Ovary (tissue), 10 donors: ENCODE measurements at places on chromosomes 2 and 18. TPM values are rescaled to one million over a fixed set of nuclear protein-coding genes. Genes with fewer than 3 reads are reported as not detected.

DNA sequence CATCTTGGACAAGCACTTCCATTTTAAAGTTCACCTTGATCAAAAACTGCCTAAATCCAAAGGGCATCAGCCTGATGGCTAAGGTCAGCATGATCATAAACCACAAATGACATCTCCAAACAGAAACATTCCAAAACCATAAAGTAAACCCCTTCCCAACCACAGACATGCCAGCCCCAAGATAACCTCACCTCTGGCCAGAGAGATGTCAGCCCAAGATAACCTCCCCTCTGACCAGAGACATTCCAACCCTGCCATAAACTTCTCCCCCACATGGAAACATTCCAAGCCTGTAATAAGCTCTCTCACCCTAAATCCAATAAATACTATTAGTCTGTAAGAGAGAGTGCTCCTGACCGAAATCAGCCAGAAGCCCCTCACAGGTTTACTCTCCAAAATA is 18.6 kb upstream of the MARCO start:
- DNase-seq = no peak
- no peaks in the 10 kb centered on the region for H3K4me1 ChIP-seq
- no peak overlapping the region for H3K27ac ChIP-seq
- no peak overlapping the region for H3K4me3 ChIP-seq

- H3K4me3 ChIP-seq = no peak overlapping the region
- no peaks in the 10 kb centered on the region for H3K27me3 ChIP-seq
- H3K27ac ChIP-seq = no peak overlapping the region
- H3K4me1 ChIP-seq = no peaks in the 10 kb centered on the region
Observed at GRCh38 chr2:138012968-138013367, 48.7 kb downstream of the HNMT start.

The CD28 gene
- 2.6 TPM for total RNA-seq

- H3K36me3 ChIP-seq = no peaks in the 10 kb centered on the region
- H3K27me3 ChIP-seq = no peaks in the 10 kb centered on the region
- H3K4me1 ChIP-seq = no peaks in the 10 kb centered on the region
- H3K27ac ChIP-seq = no peak overlapping the region
- no peak overlapping the region for H3K4me3 ChIP-seq
Observed at GRCh38 chr18:57397440-57398132, 37.6 kb upstream of the ONECUT2 start.

DNA sequence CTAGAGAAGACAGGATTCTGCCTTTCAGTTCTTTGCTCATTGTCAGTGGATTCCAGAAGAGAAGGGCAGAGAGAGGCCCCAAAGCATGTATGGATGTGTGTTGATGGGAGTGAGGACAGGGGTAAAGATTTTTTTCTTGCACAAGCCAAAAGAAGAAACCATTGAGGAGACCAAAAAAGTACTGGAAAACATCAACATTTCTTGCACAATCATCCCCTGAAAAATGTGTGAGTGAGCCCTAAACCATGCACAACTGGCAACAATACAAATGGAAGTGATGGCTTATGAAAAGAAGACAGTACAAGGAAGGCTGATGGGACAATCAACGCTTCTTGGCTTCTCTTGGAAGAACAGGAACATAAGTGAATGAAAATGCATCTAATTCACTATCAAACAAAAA is 5.6 kb upstream of the SMAD7 start:
- DNase-seq = no peak
- no peak overlapping the region for H3K4me3 ChIP-seq
- H3K27ac ChIP-seq = peak overlapping the region; percentile 38
- no peaks in the 10 kb centered on the region for H3K27me3 ChIP-seq

The ERMN gene
- total RNA-seq = not detected

The SGO2 gene
- total RNA-seq = 2.1 TPM

DNA sequence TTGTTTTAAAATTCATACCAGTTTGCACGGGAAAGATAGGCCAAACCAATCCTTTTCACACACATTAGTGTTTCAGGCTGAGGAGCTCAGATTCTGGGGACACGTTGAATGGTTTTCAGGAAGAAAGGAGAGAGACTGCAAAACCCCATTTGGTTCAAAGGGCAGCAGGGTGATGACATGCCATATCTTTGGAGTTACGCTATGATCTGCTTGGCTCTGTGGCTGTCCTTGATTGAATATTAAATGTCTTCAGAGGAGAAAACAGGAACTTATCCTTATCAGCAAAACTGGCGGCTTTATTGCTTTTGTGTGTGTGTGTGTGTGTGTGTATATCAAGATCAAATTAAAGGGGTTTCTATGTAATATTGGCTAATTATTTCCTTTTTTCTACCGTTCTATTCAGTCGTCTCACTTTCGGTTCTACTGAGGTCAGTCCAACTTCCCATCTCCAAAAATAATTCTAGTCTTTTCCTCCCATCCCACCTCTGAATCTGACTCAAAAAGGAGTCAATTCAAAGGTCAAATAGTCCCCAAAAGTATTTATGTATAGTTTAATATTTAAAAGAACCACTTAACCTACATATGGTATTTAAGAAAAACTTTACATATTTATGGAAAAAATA is 292.9 kb upstream of the CCDC68 start:
- no peak for DNase-seq
- H3K27me3 ChIP-seq = no peaks in the 10 kb centered on the region
- no peak overlapping the region for H3K4me3 ChIP-seq

- no peaks in the 10 kb centered on the region for H3K27me3 ChIP-seq
- H3K36me3 ChIP-seq = no peaks in the 10 kb centered on the region
- H3K4me1 ChIP-seq = no peaks in the 10 kb centered on the region
- DNase-seq = no peak
- no peak overlapping the region for H3K4me3 ChIP-seq
- no peak overlapping the region for H3K27ac ChIP-seq
Observed at GRCh38 chr2:181573140-181573736, 83.7 kb downstream of the CERKL start.

The LINC00305 gene
- not detected for total RNA-seq

The PRSS56 gene
- total RNA-seq = not detected

- H3K27ac ChIP-seq = no peak overlapping the region
- DNase-seq = no peak
- H3K4me1 ChIP-seq = no peaks in the 10 kb centered on the region
- no peaks in the 10 kb centered on the region for H3K36me3 ChIP-seq
- H3K4me3 ChIP-seq = no peak overlapping the region
Observed at GRCh38 chr2:214549946-214550345, 139.1 kb downstream of the VWC2L start.

GRCh38 chr18:60893355-60894097 is 439.7 kb upstream of the CDH20 start:
- no peaks in the 10 kb centered on the region for H3K27me3 ChIP-seq
- H3K4me1 ChIP-seq = no peaks in the 10 kb centered on the region
- H3K4me3 ChIP-seq = no peak overlapping the region
- H3K27ac ChIP-seq = no peak overlapping the region

- DNase-seq = no peak
- H3K4me3 ChIP-seq = no peak overlapping the region
- H3K36me3 ChIP-seq = no peaks in the 10 kb centered on the region
- no peaks in the 10 kb centered on the region for H3K27me3 ChIP-seq
- H3K27ac ChIP-seq = no peak overlapping the region
Observed at GRCh38 chr18:61820882-61821281, 71.9 kb downstream of the RNF152 start.

GRCh38 chr2:177606636-177607035 is 214.1 kb downstream of the AGPS start:
- H3K4me1 ChIP-seq = peaks cover 8% of the 10 kb centered on the region
- DNase-seq = no peak
- H3K27me3 ChIP-seq = no peaks in the 10 kb centered on the region
- H3K27ac ChIP-seq = no peak overlapping the region
- H3K4me3 ChIP-seq = no peak overlapping the region

The CNGA3 gene
- total RNA-seq = 0.34 TPM

- no peaks in the 10 kb centered on the region for H3K27me3 ChIP-seq
- DNase-seq = no peak
- no peaks in the 10 kb centered on the region for H3K36me3 ChIP-seq
- H3K4me3 ChIP-seq = no peak overlapping the region
Observed at GRCh38 chr2:31166925-31167324, 28.7 kb upstream of the GALNT14 start.

The IKZF2 gene
- total RNA-seq = 3.6 TPM

- no peak overlapping the region for H3K4me3 ChIP-seq
- H3K27ac ChIP-seq = no peak overlapping the region
- H3K27me3 ChIP-seq = no peaks in the 10 kb centered on the region
- no peak for DNase-seq
Observed at GRCh38 chr2:44430342-44430741, 68.6 kb downstream of the CAMKMT start.

DNA sequence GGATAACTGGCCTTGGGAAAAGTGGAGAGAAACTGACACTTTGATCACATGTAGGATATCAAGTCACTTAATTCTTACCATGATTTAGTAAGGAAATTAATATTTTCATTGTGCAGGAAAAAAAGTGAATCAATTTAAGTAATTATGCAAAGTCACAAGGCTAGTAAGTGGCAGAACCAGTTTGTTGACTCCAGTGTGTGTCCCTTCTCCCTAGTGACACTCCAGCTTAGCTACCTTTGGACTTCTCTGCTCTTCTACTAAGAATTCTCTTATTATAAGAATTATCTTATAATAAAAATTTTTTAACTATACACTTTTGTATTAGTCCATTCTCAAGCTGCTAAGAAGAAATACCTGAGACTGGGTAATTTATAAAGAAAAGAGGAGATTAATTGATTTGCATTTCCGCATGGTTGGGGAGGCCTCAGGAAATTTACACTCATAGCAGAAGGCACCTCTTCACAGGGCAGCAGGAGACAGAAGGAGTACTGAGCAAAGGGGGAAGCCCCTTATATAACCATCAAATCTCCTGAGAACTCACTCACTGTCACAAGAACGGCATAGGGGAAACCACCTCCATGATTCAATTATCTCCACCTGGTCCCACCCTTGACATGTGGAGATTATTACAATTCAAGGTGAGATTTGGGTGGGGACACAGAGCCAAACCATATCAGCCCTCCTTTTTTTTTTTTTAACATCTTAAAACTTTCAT is 13.6 kb downstream of the COL4A4 start:
- DNase-seq = no peak
- H3K4me3 ChIP-seq = no peak overlapping the region
- H3K27ac ChIP-seq = no peak overlapping the region
- H3K4me1 ChIP-seq = no peaks in the 10 kb centered on the region

The IL1RL1 gene
- 1.7 TPM for total RNA-seq

The UGT1A6 gene
- not detected for total RNA-seq

- no peak overlapping the region for H3K4me3 ChIP-seq
- no peak for DNase-seq
- no peaks in the 10 kb centered on the region for H3K36me3 ChIP-seq
- H3K4me1 ChIP-seq = no peaks in the 10 kb centered on the region
Observed at GRCh38 chr2:17573804-17574175, 33.3 kb downstream of the VSNL1 start.
